AG09309 (cell line): ENCODE measurements at places on chromosomes 7 and 10.

DNA sequence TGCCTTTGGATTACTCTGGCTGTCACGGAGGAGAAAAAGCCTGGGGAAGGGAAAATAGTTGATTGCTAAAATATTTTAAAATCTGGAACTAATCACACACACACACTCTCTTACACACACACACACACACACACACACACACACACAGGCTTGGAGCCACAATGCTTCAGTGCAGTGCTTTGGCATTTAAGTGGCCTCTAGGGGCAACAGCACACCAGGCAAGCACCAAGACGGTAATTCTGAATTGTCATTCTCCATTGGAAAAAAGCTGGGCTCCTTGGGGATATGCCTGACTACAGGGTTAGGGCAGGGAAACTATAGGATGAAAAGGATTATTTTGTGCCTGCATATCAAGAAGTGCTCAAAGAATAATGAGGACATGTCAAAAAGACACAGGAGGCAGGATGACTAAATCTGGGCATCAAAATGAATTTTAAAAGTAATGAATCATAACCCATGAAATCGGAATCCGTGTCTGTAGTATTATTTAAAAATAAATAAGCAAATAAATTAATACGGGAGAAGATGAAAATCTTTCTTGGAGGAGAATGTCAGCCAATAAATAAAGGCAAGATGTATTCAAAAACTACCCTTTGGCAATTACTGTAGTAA lies 30.4 kb upstream of the DDC start:
- peak; percentile 13 for DNase-seq

GRCh38 chr7:155294511-155294778 lies 3.2 kb upstream of the INSIG1 start:
- DNase-seq: no peak

DNA sequence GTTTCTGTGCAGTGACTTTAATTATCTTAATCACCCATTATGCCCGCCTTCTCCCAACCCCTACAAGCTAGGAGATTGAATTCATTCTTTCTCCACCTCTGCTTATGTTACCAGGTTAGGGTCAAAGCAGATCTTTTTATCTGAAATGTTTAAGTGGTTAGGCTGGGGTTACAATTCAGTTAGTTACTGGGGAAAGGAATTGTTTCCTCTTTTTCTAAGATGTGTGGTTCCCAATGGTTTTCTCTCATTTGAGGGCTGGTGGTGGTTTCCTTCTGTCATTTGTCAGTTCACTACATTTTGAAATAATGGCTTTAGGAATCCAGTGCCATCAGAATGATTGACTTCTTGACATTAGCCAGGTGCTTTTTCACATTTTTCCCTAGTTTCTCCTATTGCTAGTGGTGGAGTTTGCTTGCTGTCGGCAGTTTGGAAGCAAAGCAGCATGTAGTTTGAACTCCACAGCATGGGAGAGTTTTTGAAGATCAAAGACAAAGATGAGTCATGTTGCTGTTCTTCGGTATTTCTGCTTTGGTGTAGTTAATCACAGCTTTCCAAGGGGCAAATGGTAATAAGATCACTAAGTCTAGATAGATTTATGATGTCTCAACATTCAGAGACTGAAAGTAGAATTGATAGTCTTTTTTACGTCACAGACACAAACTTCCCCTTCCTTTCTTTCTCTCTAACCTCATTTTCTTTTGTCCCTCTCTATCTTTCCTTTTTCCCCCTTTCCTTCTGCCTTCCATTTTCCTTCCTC lies 168.2 kb downstream of the SND1 start:
- no peak for DNase-seq

DNA sequence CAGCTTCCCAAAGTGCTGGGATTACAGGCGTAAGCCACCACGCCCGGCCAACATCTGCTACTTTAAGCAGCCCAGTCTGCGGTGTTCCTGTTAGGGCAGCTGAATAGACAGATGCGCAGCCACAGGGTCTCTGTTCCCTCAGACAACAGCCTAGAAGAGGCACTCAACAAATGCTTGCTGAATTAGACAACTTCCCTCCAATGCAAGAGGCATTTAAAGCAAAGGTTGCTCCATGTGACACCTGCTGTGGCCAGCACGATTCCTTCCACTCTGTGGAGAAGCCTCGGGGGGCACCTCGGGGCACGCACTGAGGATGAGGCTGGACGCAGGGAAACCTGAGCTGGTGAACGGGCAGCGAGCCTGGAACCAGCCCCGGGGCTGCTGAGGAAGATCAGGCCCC lies 237.8 kb downstream of the MAD1L1 start:
- no peak for DNase-seq

- DNase-seq: no peak
These were observed 112.3 kb downstream of the ITGB8 start for GRCh38 chr7:20442951-20443350.

DNA sequence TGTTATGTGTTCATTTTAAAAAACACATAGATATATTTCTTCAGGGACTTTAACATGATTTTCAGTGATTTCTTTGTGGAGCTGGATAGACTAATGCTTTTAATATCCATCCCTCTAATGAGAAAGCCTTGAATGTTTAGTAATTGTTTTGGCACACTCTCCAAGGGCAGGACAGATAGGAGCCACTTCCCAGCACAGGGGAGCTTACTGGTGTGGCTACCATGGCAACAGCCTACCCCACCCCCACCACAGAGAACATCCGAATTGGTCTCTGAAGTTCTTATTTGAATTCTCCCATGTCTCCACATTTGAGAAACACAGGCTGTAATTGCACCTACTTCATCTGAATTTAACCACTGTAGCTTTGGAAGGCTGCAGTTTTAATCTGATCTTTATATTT lies 87.7 kb downstream of the PRKG1 start:
- no peak for DNase-seq

- DNase-seq: no peak
These were observed 248.9 kb downstream of the ABCA13 start for GRCh38 chr7:48420206-48420605.

DNA sequence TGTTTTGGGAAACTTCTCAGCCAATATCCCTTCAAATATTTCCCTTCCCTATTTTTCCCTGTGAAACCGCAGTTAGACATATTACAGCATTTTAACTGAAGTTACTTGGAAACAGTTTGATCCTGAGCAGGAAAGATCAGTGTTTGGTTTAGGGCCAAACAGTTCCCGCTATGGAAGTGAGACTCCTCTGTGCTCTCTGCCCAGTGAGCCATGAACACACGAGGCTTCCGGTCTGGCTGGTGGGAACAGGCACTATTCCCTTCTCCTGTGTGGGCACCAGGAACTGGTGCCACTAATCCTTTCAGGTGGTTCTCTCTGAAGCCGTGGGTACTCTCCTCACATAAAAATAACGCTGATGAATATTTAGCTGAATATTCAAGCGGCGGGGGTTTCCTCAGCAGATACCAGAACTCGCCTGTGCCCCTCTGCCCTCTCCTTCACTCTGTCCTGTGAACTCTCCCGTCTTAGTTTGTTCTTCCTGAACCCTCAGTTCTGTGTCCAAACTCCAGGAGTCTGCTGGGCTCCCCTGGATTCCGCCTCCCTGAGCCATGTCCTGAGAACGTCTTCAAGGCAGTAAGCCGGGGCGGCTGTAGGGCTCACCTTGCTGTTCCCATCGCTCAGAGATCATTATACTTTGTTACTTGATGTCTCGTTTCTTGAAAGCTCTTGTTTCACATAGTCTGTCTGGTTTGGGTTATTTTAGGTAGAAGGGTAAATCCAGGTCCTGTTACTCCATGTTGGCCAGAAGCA lies 25.7 kb downstream of the FOXL3 start:
- no peak for DNase-seq

DNA sequence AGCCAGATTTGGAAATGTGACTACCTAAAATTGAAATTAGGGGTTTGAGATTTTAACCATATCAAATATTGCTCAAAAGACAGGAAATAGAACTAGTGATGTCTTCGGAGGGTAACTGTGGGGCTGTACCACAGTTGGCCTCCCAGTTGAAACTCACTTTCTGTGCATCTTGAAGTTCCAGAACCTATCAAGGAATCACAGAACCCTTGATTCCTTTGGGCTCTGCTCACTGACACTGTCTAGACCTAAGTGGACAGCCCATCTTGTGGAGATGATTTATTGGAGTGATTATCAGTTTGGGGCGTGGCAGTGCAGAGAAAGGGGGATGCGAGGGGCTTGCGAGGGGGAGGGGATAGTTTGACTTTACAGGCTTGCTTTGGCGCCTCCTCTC lies 134.2 kb upstream of the GJD4 start:
- DNase-seq: no peak

DNA sequence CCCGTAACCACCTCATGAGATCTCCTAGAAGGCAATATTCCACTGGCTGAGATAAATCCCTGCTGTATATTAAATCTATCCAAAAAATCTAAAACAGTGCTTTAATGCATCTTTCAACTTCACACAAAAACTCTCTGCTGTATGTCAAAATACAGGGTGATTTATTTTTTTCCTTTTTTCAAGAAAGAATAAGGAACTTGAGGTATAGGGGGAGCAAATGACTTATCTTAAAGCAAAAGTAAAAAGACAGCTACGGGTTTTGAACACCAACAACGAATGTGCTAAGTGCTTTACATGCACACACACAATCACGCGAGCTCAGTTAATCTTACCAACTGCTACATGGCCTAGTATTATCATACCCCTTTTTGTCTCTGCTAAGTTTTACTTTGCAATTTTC lies 168.9 kb upstream of the PHF14 start:
- no peak for DNase-seq

GRCh38 chr10:36538953-36539586 lies 586.3 kb upstream of the ANKRD30A start:
- peak; percentile 18 for DNase-seq

DNA sequence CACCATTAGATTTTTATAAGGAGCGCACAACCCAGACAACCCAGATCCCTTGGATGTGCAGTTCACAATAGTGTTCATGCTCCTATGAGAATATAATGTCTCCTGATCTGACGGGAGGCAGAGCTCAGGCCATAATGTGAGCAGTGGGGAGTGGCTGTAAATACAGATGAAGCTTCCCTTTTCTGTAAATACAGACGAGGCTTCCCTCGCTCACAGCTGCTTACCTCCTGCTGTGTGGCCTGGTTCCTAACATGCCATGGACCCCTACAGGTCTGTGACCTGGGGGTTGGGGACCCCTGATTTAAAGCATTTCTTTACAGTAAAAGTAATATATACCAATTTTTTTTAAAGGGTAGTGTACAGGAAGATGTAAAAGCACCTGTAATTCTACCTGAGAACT lies 33.2 kb downstream of the HELLS start:
- no peak for DNase-seq

- DNase-seq: no peak
These were observed 85.8 kb downstream of the PRPF18 start for GRCh38 chr10:13672548-13672947.

DNA sequence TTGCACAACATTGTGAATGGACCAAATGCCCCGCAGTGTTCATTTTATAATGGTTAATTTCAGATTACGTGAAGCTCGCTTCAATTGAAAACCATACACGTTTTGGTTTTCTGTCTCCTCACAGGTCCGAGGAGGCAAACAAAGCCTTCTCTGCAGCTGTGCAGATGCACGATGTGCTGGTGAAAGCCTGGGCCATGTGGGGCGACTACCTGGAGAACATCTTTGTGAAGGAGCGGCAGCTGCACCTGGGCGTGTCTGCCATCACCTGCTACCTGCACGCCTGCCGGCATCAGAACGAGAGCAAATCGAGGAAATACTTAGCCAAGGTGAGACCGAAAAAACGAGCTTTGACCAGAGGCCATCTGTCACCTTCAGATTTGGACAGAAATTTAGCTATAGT lies 110.3 kb downstream of the TRRAP start:
- no peak for DNase-seq

- DNase-seq: no peak
These were observed 119.4 kb downstream of the PTPRN2 start for GRCh38 chr7:158468181-158468580.

- DNase-seq: no peak
These were observed 199.9 kb upstream of the DPP6 start for GRCh38 chr7:153852261-153852660.

GRCh38 chr10:89280508-89280907 lies 21.3 kb upstream of the IFIT2 start:
- no peak for DNase-seq

GRCh38 chr10:119242186-119242585 lies 34.8 kb downstream of the GRK5 start:
- no peak for DNase-seq

DNA sequence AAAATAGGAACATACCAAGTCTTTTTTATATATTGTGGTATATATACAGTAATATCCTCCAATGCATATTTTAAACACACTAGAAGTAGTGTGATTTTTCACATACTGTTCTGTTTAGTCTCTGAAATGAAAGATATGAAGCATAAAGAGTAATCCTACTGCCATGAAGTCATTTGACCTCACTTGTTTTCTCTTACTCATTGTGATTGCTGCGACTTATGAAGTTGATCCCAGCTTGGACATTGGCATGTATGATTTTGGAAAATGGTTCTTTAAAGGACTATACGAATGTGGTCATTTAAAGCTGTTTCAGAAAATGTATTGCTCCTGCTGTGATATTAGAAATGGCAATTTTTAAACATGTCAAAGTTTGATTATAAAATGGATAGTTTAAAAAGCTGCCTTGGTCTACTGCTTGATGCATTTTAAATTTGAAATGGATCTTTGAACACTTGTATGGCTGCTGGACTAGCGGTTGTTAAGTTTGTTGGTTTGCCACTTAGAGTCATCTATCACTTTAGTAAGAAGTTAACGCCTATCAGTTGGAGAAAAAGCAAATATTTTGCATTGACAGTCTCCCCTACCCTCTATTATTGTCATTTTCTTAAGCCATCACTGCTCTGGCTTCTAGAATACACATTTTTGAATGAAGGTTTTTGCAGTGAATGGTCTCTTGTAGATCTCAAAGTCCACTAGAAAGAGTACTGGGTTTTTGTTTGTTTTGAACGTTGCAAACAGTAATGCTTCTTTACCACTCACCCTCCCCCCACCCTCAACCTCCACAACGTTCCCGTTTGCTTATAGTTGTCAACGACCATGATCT lies 881 bp upstream of the PCGF5 start:
- no peak for DNase-seq

DNA sequence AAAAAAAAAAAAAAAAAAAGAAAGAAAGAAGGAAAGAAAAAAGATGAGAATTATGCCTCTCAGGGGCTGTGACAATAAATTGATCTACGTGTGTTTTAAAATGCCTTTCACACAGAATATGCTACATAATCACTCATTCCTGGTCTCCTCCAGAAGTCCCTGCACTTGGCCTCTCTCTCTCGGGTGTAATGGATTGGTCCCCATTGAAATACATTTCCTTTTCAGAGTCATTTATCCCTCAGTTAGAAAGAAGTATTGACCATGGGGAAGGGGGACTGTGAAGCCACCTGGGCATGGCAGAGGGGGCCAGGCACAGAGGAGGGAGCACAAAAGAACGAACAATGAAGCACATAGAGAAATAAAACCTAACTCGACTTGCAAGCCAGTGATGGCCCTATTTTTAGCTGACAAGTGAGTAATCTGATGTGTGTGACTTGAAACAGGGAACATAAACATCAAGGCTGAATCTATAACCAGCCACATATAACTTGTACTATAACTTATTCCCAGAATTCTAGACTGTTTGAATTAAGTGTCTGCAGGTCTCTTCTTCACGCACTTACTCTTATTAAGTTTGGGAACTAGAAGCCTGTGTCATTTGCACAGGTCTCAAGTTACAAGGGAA lies 490.8 kb downstream of the KCNMA1 start:
- no peak for DNase-seq

GRCh38 chr10:35471435-35471834 lies 133.7 kb upstream of the GJD4 start:
- DNase-seq: no peak
